Thoracic aorta (tissue), 2 donors: ENCODE measurements at places on chromosomes 5 and 9. TPM values are rescaled to one million over a fixed set of nuclear protein-coding genes. Genes with fewer than 3 reads are reported as not detected.

DNA sequence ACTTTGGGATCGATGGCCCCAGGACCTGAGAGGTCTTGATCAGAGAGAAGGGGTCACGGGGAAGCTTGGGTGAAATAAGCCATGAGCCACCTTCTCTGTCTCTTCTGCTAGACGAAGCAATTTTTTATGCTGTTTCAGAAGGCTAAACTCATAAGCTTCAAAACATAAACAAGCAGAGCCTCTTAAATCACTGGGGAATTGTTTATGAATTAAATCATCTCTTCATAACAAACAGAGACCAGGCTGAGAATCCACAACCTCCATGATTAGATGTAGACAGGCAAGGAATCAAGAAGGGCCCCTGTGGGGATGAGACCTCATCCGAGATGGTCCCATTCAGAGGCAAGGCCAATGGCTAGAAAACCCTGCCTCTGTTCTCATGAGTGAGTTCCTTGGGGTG is 21.7 kb upstream of the TCOF1 start:
- no peak for DNase-seq

DNA sequence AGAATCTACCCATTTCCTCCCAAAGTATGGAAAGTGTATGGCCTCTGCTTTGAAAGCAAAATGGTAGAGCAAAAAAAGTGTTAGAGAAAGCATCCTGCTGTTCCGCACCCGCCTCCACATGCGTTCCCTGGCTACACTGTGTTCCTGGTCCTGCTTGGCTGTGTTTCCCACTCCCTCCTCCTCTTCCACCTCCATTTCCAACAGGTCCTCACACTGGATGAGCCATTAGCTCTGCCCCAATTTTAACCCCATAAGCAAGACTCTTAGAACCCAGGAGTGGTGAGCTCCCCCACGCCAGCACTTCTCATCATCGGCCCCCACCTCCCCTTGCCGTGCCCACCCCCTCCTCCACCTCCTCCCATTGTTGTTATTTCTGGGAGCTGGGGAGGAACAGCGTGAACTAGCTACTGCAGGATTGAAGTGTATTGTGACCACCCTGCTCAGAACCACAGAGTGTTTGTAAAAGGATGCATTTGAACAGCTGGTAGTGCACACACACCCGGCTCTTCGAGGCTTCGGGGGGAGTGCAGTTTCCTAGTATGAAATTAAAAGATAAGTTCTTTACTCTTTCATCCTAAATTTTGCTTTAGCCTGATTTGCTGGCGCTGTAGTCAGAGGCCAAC is 120.0 kb downstream of the PDZD2 start:
- DNase-seq, result no peak

GRCh38 chr9:7671847-7672246 is 127.7 kb downstream of the DMAC1 start:
- no peak for DNase-seq

DNA sequence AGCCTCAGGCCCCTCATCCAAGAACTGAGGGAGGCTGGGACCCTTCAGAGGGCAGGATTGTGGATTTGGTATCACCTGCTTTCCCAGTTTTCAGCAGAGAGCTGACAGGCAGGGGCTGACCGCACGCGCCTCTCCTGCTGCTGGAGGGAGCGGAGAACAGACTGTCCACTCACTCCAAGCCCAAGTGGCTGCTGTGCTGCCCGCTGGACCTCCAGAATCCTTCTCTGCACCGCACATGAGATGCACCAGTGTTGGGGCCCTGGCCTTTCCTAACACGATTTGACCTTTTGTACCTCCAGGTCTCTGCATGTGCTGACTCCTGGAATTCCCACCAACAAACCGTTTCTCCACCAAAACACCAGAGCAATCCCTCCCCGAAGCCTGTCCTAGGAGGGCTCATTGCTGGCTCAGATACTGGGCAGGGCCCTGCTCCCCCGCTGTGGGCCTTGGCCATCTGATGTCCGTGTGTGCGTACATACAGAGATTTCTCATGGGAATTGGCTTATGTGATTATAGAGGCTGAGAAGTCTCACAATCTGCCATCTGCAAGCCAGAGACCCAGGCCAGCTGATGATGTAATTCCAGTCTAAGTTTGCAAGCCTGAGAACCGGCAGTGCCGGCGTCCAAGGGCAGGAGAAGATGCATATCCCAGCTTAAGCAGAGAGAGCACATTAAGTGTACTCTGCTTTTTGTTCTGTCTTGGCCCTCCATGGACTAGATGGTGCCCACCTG is 141.7 kb downstream of the GADD45G start:
- no peak for DNase-seq

DNA sequence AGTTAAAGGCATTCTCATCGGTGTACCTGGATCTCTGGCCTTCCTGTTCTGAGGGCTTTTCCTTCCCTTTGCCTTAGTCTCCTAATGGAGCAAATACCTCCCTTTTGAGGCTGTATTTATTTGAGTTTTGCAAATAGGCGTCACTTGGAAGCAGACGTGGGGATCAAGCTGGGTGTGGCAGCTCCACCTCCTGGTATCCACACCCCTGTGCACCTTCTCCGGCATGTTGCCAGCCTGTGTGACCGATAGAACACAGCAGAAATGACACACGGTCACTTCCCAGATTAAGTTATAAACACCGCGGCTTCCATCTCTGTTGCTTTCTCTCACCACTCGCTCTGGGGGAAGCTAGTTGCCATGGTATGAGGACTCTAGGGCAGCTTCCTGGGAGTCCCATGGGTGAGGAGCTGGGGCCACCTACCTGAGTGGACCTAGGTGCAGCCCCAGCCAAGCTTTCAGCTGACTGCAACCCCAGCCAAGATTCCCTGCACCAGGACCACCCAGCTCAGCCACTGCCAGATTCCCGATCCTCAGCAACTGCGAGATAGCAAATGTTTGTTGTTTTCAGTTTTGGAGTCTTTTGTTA is 214.4 kb upstream of the MVB12B start:
- DNase-seq, result no peak

DNA sequence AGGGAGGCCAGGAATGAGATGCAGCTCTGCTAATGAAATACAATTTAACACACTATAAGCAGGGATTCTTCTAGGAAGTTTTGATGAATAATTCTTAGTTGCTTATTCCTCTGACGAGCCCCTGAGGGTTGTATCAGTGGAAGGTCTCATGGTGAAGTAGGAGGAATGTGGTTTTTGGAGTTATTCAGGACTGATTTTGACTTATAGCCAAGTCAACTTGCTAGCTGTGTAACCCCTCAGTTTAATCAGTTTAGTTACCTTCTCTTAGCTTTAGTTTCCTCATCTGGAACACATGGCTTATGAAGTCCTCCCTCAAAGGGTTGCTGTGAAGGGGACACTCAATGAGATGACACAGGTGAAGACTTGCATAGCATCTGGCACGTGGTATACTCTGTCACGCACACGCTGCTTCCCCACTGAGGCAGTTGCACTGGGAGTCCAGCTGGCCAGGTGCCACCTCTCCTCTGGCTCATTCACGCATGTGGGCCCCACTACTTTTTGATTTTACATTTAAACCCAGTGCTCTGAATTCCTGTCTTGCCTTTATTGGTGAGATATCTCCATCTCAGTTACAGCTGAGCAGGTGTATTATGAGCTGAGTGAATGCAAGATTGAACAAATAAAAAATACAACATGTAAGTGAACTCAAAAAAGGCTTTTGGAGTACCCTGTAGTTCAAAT is 415.0 kb downstream of the ARHGEF28 start:
- no peak for DNase-seq

DNA sequence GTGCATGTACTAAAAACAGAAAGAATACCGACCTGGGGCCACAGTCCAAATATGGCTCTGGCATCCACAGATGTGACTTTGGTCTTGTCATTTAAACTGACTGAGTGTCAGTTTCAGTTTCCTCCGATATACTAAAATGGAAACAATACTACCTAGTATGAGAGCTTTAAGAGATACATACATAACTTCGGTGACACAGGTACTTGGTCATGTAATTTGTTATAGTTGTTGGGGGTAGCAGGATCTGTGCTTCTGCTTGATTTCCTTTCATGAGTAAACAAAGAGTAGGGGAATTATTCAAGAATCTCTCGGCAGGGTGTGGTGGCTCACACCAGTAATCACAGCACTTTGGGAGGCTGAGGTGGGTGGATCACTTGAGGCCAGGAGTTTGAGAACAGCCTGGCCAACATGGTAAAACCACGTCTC is 32.1 kb downstream of the MTMR12 start:
- DNase-seq, result no peak

DNA sequence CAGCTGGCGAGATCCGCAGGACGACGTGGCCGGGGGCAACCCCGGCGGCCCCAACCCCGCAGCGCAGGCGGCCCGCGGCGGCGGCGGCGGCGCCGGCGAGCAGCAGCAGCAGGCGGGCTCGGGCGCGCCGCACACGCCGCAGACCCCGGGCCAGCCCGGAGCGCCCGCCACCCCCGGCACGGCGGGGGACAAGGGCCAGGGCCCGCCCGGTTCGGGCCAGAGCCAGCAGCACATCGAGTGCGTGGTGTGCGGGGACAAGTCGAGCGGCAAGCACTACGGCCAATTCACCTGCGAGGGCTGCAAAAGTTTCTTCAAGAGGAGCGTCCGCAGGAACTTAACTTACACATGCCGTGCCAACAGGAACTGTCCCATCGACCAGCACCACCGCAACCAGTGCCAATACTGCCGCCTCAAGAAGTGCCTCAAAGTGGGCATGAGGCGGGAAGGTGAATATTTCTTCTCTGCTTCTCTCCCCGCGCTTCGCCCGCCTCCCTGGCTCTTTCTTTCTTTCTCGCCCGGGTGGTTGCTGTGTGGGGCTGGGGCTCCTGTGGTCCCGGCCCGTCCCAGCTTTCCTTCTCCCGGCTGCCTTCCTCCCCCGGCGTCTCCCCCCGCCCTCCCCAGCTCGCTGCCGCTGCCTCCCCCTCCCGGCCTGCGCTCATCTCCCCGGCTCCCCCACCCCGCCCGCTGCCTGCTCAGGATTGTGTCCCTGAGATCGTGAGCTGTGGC is 2.2 kb downstream of the NR2F1 start:
- DNase-seq, result no peak

DNA sequence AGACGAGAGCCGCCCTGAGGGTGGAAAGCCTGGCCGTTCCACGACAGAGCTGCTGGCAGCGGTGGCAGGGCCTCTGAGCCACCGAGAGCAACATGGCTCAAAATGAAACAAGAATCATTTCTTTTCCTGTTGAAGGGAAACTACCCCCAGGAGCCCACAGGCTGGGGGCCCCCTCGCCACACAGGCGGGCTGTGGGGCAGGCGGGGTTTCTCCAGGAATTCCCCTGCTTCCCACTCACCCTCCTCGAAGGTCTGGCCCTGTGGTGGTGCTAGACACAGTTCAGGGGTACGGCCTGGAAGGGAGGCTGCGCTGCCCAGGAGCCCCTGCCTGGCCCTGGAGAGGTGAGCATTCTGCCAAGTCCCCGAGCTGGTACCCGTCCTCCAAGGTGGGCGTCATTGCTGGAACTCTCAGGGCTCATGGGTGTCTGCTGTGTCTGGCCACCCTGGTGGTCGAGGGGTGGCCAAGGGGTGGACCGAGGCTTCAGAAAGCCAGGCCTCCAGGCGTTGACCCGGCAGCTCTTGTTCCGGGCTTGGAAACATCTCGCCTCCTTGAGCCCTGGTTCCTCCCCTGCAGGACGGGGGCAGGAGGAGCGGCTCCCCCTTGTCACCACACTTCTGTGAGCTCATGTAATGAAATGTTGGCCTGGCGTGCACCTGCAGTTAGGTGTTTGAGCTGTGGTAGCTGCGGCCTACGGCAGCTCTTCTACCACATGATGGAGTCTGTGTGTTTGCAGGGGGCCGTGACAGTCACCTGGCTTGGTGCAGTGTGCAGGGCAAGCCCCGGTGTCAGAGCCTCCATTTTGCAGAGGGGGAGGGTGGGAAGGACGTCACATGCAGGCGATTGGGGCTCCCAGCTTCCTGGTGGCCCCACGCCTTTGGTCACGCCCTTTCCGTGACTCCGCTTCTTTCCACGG is 65.3 kb downstream of the RXRA start:
- no peak for DNase-seq

DNA sequence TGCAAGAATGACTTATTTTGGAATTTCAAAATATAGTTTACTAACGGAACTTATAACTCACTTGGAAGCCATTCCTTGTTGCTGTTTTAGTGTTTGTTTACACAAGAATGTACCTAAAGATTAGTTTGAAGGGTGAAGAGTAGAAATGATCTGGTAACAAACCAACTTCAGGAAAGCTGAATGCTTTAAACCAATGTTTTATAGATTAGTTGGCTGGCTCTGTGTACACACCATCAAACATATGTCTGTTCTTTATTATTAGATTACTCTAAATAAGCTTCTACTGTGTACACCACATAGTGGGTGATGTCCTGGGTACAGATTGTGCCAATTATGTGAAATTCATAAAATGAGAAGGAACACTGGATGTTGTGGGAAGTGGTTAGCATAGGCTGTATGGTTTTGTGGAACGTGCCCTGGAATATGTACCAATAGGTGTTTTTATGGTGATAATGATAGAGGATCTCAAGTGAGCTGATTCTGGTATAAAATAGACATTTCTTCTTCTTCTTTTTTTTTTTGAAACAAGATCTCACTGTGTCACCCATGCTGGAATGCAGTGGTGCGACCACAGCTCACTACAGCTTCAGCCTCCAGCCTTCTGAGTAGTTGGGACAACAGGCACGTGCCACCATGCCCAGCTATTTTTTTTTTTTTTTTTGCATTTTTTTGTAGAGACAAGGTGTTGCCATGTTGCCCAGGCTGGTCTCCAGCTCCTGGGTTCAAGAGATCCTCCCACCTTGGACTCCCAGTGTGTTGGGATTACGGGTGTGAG is 109.3 kb upstream of the DHFR start:
- no peak for DNase-seq

GRCh38 chr5:74787424-74787823 is 20.4 kb downstream of the NSA2 start:
- no peak for DNase-seq

- no peak for DNase-seq
These were observed 27.7 kb downstream of the MLLT3 start for GRCh38 chr9:20594608-20595007.

- no peak for DNase-seq
These were observed 239.6 kb upstream of the TUSC1 start for GRCh38 chr9:25917731-25918362.

DNA sequence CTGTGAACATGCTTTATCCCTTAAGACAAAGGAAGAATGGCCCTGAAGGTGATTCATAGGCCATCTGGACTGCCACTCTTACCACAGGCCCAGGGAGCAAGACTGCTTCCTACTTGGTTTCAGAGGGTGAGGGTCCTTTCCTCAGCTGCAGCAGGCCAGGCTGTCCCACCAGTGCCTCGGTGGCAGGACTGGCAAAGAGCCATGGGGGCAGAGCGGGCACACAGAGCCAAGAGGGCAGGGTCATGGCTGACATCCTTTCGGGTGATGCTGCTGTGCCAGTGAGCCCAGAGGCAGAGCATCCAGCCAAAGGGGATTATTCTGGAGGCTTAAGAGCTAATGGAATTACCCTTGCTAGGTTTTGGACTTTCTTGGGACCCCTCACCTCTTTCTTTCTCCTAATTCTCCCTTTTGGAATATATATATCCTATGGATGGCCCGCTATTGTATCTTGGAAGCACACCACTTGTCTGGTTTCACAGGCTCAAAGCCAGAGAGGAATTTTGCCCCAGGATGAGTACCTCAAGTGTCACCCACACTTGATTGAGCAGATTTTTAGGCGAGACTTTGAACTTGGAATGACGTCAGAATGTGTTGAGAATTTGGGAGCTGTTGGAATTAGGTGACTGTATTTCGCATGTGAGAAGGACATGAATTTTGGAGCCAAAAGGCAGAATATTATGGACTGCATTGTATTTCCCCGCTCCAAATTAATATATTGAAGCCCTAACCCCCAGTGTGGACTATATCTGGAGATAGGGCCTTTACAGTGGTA is 180.6 kb downstream of the BARX1 start:
- no peak for DNase-seq

The LHX3 gene
- total RNA-seq, result not detected
